ENCODE measurements at places on chromosomes 6 and 20. TPM values are rescaled to one million over a fixed set of nuclear protein-coding genes. Genes with fewer than 3 reads are reported as not detected.

The OVOL2 gene
- total RNA-seq = not detected

The MEI4 gene
- total RNA-seq = not detected

DNA sequence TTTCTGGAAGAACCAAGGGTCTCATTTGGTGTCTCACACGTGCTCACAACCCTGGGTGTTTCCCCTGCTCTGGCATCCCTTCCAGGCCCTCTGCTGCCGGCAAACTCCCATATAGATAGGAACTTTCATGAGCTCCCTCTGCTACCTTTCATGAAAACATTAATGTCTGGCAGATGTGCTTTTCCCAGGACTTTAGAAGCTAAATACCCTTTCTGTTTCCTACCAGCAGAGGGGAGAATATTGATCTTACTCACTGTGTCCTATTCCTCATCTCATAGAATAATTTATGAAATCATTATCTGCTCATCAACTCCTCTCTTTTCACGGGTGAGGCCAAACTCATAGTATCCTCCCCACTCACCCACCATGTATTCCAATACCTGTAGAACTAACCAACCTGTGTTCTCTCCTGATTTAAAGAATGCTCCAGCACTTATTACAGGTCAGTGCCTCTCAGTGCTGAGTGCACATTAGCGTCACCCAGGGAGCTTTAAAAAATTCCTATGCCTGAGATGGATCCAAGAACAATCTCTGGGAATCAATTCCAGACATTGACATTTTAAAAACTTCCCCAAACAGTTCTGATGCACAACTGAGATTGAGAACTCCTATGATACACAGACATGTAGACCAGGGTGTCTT lies 298.5 kb upstream of the JAG1 start:
- H3K27ac ChIP-seq = no peak overlapping the region
- no peaks in the 10 kb centered on the region for H3K36me3 ChIP-seq
- no peaks in the 10 kb centered on the region for H3K27me3 ChIP-seq

The FAM209B gene
- total RNA-seq = 0.89 TPM

GRCh38 chr6:36701401-36701991 lies 3.9 kb downstream of the RAB44 start:
- H3K36me3 ChIP-seq = no peaks in the 10 kb centered on the region
- no peaks in the 10 kb centered on the region for H3K27me3 ChIP-seq
- peak overlapping the region; percentile 43 for H3K27ac ChIP-seq
- peaks cover 10% of the 10 kb centered on the region for H3K4me1 ChIP-seq
- no peak overlapping the region for H3K4me3 ChIP-seq

DNA sequence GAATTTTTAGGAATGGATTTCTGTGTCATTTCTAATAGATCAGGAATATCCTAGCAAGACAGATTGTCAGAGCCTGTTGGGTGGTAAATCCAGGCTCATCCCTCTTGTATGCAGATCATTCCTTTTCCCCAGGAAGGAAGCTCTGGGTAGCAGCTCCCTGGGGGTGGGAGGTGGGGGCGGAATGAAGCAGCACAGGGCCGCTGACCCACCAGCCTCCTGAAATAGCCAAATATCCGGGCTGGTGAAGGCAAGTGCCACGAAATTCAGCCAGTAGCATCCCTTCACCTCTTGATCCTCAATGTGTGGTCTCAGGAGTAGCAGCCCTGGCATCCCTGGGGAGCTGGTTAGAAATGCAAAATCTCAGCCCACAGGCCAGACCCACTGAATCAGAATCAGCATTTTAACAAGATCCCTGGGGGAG lies 256.9 kb downstream of the LRFN2 start:
- H3K27me3 ChIP-seq = peaks cover 15% of the 10 kb centered on the region
- H3K36me3 ChIP-seq = no peaks in the 10 kb centered on the region
- H3K4me1 ChIP-seq = peaks cover 35% of the 10 kb centered on the region
- no peak for DNase-seq
- no peak overlapping the region for H3K4me3 ChIP-seq
- no peak overlapping the region for H3K27ac ChIP-seq

GRCh38 chr6:9398767-9399373 lies 963.5 kb upstream of the SLC35B3 start:
- no peaks in the 10 kb centered on the region for H3K4me1 ChIP-seq
- H3K27ac ChIP-seq = no peak overlapping the region
- DNase-seq = no peak
- peaks cover 20% of the 10 kb centered on the region for H3K27me3 ChIP-seq

GRCh38 chr20:53337390-53338101 lies 256.1 kb downstream of the ZNF217 start:
- no peak overlapping the region for H3K4me3 ChIP-seq

GRCh38 chr6:150924808-150925589 lies 59.5 kb downstream of the MTHFD1L start:
- no peak overlapping the region for H3K27ac ChIP-seq
- no peaks in the 10 kb centered on the region for H3K27me3 ChIP-seq
- DNase-seq = no peak
- peaks cover 27% of the 10 kb centered on the region for H3K36me3 ChIP-seq

- H3K36me3 ChIP-seq = peaks cover 51% of the 10 kb centered on the region
- H3K27me3 ChIP-seq = peaks cover 12% of the 10 kb centered on the region
- H3K27ac ChIP-seq = peak overlapping the region; percentile 97
- no peak for DNase-seq
Observed at GRCh38 chr20:51540580-51540979, 1.9 kb downstream of the NFATC2 start.

DNA sequence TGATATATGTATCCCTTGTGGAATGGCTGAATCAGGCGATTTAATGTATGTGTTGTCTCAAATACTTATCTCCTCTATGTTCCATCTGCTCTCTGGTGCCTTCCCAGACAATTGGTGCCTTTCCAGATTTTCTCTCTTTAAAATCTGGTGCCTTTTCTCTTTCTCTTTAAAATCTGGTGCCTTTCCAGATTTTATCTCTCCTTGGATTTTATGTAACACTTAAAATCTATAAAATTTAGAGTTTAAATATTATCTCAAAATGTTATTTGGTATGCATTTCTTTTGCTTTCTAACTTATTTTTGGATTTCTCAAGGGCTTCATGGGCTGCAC lies 116.3 kb downstream of the KIF13A start:
- no peak overlapping the region for H3K4me3 ChIP-seq
- peaks cover 36% of the 10 kb centered on the region for H3K27me3 ChIP-seq

- H3K36me3 ChIP-seq = no peaks in the 10 kb centered on the region
- DNase-seq = no peak
- H3K4me1 ChIP-seq = no peaks in the 10 kb centered on the region
- H3K27ac ChIP-seq = no peak overlapping the region
- H3K4me3 ChIP-seq = no peak overlapping the region
Observed at GRCh38 chr6:145119081-145119480, 616.2 kb downstream of the EPM2A start.

GRCh38 chr6:156410649-156411048 lies 366.5 kb upstream of the ARID1B start:
- H3K4me3 ChIP-seq = no peak overlapping the region
- DNase-seq = no peak
- H3K4me1 ChIP-seq = no peaks in the 10 kb centered on the region
- no peaks in the 10 kb centered on the region for H3K36me3 ChIP-seq
- no peak overlapping the region for H3K27ac ChIP-seq
- peaks cover 4% of the 10 kb centered on the region for H3K27me3 ChIP-seq

DNA sequence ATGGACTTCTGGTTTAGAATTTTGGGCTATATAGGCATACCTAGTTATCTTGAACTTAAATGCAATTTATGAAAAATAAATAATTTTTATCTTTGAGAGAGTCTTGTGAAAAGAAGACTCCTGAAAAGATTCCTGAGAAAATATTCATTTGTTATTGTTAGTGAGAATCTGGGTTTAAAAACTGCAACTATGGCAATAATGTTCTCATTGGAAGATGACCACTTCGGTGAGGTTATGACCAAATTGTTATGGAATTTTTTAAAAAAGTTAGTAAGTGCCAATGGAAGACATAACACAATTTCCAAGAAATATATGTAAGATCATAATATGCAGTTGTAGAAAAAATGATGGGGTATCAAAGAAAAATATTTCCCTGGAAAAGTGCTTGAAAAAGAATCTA lies 46.3 kb downstream of the GRIK2 start:
- H3K27ac ChIP-seq = no peak overlapping the region
- no peak for DNase-seq
- H3K4me3 ChIP-seq = no peak overlapping the region
- H3K36me3 ChIP-seq = no peaks in the 10 kb centered on the region
- no peaks in the 10 kb centered on the region for H3K27me3 ChIP-seq
- H3K4me1 ChIP-seq = no peaks in the 10 kb centered on the region

DNA sequence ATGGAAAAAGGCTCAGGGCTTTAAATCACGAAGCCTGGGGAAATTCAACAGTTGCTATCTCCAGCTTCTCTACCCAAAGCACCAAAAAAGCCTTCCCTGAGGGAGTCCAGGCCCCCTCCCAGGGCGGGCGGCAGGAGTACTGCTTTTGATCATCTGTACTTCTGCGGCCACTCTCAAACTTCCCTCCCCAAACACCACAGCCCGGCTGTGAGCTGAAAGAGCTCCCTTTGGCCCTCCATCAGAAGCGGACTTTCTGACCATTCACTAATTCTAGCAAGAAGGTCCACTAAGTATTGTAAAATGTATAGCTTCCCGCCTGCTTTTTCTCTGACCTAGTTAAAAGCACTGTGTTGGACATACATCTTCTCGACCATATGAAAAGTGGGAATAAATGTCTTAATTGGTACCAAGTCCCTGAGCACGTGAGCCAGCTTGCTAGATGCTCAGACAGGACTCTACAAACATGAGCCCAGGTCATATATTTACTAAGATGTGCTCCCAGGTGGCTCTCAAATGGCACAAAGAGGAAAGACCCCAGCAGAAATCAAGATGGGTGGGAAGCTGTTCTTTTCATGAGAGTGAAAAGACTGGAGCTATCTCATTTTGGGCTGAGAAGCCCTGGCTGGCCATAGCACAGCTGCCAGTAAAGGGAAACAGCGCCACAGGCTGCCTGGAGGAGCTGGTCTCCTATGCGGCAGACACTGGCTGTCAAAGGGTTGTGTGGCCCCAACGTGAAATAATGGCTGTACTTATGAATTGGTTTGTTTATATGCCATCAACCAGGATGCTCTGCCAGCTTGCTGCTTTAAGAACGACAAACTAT lies 58.6 kb downstream of the GFOD1 start:
- no peaks in the 10 kb centered on the region for H3K27me3 ChIP-seq
- H3K4me3 ChIP-seq = peak overlapping the region; percentile 32
- DNase-seq = no peak

The PRDM13 gene
- total RNA-seq = not detected

Measured in activated CD4-positive, alpha-beta T cell treated with anti-CD3 and anti-CD28 coated beads, Interleukin-2, amount 10 ng/mL, durations not matched to agents 7 days and 5 days (primary cell).